ENCODE measurements at places on chromosomes 7 and 10.

DNA sequence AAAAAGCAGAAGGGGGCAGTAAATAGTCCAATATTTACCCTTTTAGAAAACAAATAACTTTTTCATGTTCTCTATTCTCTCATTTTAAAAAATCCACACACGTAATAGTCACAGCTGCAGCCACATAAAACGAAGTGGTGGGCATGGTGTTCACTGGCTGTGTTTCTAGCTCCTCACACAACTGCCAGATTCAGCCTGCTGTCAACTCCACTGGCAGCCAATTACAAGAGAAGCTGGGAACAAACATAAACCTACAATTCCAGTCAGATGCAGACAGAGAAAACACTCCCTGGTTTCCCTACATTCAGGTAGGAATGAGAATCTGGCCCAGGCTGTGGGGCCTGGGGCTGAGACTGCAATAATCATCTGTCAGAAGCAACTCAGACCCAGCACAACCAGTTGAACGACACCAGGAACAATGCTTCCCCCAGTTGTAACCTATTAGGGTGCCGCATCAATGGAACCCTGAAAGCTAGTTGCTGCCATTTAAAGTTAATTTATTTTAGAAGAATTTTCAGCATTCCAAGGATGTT is 29.1 kb downstream of the ERCC6 start:
- no peak for DNase-seq

DNA sequence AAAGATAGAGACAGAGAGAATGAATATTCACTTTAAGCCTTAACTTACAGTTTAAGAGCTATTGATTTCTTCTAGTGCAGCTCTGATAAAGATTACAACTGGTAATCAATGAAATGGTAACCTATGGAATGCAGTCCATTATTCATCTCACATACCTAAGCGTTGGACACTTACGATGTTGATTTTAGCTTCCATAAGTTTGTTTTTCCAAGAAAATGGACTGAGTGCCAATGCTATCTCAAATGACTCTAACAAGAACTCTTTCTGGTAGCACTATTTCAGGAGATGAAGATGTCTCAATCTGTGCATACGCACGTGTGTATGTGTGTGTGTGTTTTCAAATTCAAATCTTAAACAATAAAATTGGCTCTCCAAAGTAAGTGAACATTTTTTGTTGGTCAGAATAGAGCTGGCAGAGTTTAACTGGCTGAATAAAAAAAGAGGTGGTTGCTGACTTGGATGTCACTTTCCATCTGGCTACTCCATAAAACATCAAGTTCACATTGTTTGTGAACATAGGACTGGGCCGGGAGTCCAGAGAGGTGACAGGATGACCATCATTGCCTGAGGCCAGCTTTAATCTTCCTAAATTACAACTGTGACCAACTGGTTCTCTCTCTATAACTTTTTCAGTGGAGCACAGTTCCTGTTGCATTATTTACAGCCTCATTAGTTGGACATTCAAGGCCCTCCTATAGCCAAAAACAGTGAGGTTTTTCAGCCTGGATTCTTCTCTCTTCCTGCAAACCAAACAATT is 106.9 kb upstream of the CSTF2T start:
- no peak for DNase-seq

GRCh38 chr7:112176693-112177415 is 29.3 kb downstream of the DOCK4 start:
- no peak for DNase-seq

- no peak for DNase-seq
Observed at GRCh38 chr7:128266883-128267594, 26.0 kb downstream of the LEP start.

DNA sequence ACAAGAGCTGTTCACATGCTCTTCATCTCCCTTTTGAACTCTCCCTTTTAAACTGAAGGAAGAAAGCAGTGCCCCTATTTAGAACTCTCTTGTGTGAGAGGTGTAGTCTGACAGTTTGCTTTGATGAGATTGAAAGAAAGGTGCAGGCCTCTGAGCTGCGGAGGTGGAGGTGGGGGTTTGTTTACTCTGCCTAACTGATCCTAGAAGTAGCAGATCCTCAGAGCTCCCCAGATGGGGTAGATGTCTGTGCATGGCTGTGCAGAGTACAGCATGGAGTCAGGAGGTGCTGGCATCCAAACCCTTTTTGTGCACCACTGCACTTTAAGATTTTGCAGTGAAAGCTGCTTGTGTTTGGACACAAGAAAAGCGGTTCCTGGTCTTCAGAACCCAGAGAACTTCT is 58.3 kb downstream of the MINDY4 start:
- DNase-seq = no peak

DNA sequence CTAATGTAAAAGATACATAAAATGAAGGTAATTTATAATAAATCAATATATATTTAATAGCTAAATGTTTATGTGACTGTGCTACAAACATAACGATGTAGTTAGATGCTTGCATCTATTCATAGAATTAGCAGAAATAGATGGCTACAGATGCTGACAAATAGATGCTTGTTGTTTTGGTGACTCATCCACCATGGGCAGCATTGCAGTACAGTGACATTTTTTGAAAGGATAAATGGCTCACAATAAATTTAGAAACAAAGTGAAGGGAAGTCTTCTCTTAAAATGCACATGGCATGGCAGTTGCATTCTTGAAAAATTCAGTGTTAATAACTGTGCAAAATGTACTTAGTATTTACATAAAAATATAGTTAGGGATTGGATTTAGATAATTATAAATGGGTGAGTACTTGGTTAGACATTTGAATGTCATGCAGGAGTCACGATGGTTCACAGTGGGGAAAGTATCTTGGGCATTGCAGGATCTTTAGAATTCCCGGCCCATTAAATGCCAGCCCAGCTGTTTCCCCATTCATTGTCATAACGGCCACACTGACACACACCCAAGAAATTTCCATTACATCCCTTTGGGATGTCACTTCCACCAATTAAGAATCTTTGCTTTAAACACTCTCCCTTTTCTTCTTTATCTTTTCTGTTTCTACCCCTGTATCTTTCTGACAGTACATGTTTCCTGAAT is 564.1 kb downstream of the ATRNL1 start:
- no peak for DNase-seq

- no peak for DNase-seq
Observed at GRCh38 chr7:4718075-4718474, 36.0 kb downstream of the FOXK1 start.

- no peak for DNase-seq
Observed at GRCh38 chr10:71222601-71223346, 10.4 kb downstream of the UNC5B start.

DNA sequence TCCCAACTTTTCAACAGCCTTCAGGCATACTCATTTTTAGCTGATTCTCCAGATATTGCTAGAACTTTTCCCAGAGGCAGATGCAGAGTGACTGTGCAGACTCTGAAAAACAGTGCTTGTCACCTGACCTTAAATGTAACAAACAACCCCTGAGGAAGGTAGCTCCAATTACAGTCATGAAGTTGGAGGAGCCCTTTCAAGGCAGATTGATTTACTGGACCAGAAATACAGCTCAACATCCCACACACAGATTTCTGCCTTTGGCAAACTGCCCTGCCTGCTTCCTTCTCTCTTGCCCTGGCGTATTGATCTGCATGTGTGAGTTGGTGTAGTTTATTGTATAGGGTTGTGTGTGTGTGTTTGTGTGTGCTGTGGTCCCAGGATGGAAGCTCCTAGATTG is 38.5 kb downstream of the PYROXD2 start:
- DNase-seq = no peak

DNA sequence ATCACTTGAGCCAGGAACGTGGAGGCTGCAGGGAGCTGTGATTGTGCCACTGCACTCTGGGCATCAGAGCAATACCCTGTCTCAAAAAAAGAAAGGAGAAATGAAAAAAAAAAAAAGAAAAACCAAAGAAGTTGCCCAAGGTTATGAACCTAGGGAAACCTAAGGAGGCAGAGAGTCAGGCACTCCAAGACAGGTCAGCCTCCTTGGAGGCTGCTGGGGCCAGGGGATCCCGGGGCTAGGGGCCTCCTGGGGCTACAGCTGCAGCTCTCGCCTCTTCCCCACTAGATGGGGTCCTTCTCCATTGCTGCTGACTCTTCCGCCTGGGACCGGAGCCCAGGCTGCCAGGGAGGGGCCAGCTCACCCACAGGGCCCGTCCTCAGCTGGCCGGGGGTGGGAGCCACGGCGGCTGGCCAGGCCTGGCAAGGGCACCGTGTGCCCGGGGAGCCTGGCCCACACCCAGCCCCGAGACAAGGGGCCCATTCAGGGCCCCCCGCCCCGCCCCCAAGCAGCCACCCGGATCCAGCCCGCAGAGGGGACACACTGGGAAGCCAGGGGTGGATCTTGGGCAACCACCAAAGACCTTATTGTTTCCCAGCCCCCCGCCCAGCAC is 1.7 kb upstream of the SPACDR start:
- peak; percentile 18 for DNase-seq
